ENCODE measurements at places on chromosomes 1 and 21. TPM values are rescaled to one million over a fixed set of nuclear protein-coding genes. Genes with fewer than 3 reads are reported as not detected.

DNA sequence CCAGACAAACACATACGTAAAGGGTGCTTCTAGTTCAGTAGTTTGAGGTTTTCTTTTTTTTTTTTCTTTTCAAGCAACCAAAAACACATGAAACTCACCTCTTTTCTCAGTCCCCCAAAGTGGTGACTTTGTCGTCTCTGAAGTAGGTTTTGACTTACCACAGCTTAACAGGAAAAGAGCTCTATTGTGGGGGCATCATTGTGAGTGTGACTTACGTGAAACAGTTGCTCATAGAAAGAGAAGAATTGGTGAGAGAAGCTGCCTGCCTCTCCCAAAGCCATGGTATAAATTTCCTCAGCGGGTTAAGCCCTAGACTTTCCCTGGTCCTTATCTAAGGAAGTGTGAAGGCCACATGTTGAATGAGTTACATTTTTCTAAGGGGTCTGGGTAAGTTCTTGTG lies 11.9 kb downstream of the FASLG start:
- DNase-seq, result no peak

Gene HSD3B2
- total RNA-seq, result not detected

DNA sequence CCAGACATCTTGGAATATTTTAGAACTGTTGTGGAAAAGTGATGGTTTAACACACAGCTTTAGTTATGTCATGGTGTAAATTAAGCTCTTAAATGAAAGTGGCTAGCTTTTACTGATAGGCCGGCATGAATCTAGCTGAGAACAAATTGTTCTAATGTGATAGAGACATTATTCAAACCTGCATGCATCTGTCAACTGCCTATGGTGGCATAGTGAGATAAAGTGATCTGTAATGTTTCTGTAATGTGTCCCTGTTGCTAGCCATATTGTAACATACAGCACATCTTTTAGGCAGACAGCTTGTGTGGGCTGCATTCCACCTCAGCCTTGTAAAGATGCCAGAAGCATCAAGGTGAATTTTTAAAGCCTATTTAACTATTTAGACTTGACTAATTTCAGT lies 16.0 kb downstream of the LRIG2 start:
- no peak for DNase-seq

DNA sequence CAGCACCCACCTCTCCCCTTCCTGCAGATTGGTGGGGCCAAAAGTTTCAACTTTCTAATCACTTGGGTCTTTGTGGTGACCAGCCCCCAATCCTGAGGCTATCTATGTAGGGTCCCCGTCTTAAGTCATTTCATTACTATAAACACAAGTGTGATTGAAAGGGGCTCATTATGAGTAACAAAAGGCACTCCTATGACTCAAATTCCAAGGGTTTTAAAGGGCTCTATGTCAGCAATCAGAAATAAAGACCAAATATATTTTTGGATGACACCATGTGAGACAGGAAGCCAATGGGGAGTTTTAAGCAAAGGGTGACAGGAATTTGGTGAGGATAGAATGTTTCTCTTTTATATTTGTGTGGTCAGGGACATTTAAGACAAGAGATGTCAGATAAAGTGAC lies 6.2 kb downstream of the ERO1B start:
- no peak for DNase-seq

- DNase-seq, result no peak
Measured at GRCh38 chr1:226558036-226558650, 9.6 kb downstream of the STUM start.

DNA sequence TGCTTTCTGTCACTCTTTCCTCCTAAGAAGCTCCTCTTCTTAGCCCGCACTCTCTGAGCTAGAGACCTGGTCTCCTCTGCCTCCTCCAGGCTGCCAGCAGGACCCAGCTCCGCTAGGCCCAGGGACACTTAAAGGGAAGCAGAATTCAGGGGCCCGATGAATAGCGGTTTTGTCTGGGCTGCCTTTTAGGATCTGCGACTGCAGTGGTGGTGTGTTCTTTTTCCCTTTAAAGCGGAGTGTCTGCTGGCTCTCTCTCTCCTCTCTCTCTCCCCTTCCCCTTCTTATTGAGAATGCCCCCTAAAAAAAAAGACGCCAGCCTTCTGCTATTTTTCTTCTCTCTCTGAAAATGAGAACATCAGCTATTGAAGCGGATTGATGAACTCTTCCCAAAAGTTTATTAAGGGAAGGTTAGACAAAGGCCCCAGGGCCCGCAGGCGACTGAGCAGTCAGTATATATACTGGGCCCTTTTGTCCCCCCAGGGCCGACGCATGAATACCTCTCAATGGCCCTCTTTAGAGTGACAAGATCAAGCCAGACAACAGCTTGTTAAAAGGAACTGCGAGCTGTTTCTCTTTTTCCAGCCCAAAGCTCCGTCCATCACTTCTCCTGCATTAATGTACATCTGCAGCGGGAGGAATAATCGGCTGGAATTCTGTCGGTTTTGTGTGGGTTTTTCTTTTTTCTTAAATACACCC lies 27.0 kb downstream of the PAX7 start:
- no peak for DNase-seq

- no peak for DNase-seq
Measured at GRCh38 chr1:219959540-219960203, 31.3 kb upstream of the SLC30A10 start.

DNA sequence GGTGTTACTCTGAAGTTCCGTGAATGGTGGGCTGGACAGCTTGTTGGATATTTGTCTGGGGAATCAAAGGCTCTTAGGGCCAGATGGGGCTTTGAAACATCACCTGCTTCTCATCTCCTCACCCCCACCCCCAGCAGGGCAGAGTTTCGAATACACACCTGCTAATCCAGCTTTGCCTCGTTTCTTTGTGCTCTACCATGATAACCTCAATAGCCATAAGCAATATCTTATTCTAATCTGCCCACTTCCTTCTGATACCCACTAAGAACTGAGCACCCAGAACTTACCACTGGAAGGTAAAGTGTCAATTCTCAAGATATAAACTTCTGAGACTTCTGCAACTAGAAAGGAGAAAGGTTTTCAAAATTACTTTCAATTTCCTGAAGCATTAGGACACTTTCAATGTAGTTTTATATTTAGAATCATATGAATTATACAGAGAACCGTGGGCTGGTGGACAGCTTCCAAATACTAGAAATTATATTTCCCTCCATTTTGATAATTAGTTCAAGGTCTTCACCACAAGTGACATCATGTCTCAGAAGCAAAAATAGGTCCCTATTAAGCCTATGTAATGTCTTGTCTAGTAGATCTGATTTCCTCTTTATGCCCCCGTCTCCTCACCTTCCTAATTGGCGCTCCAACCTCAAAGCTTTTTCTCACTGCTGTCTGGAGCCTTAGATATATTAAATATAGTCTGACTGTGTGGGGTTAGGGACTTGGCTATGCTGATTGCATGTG lies 64.4 kb upstream of the NEK2 start:
- DNase-seq, result no peak

DNA sequence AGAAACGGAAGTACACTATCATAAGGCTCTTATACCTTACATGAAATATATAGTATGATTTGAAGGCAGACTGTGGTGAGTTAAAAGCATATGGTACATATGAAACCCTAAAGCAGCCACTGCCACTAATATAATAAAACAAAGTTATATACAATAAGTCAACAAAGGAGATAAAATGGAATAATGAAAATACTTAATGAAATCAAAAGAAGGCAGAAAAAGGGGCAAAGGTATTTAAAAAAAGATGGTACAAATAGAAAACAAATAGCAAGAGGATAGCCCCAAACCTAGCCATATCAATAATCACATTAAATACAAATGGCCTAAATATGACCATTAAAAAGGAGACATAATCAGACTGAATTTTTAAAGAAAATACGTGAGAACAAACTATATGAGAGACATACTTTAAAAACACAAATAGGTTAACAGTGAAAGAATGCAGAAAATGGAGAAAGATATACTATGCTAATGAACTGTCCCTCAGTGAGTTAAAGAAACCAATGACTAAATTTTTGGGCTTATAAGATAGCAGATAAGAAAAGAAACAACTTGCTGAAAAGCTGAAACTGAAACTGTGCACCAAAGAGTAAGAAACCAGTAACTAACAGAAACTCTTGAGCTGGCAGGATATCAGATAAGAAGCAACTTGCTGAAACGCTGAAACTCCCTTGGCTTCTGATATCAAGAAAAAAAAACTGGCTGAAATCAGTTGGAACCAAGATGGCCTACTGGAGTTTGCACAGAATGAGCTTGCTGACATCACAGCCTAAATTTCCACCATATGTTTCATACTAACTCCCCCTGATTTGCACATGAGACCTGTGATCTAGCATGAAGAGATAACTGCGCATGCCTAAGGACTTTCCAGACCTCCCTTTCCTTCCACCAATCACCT lies 44.3 kb upstream of the IL10 start:
- DNase-seq, result no peak

- peak; percentile 96 for DNase-seq
Measured at GRCh38 chr1:23368562-23369334, 888 bp downstream of the ZNF436 start.

Gene FCAMR
- not detected for total RNA-seq

DNA sequence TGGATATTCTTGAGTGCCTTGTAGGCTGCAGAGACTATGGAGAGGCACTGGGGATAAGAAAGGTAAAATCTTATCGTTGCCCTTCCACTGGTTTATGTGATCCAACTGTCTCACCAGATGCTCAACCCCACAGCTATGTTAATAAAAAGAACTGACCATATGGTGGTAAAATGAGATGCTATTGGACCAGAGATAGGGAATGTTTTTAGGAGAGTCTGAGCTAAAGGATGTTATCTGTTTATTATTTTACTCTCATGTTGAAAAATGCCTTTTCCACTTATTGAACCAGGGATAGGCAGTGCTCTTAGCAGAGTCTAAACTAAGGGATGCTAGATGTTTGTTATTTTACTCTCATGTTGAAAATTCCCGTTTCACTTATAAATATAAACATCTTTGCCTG lies 172.8 kb upstream of the GREM2 start:
- DNase-seq, result no peak

Gene TMOD4
- 0.62 TPM for total RNA-seq

DNA sequence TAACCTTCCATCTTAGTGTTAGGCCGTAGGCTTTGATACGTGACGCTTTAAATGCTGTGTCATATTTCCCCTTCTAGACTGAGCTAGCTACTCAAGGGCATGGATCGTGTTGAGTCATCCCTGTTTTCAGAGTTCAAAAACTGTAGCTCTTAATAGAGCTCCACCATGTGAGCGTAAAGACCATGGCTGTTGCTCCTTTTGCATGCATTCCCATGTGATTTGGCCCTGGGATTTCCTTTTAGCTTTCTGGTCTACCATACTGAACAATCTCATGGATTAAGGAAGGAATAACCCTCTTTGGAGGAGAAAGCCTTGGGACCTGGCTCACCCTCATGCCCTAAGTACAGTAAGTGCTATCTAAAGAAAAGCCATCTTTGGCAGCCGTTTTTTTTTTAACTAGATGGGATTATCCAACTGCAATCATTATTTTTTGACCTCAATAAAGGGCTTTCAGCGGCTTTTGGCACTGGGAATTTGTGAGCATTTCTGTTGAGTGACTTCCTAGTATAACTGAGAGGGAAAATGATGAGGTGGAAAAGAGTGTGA lies 76.6 kb downstream of the PLPP3 start:
- DNase-seq, result no peak

Gene CSF3R
- total RNA-seq, result 6.4 TPM

Gene CLDN8
- not detected for total RNA-seq

Gene OR2AJ1
- total RNA-seq, result not detected

Gene JAM2
- 42.6 TPM for total RNA-seq

- no peak for DNase-seq
Measured at GRCh38 chr1:12515234-12515633, 102.8 kb downstream of the DHRS3 start.

Gene LAMB3
- 5.2 TPM for total RNA-seq

DNA sequence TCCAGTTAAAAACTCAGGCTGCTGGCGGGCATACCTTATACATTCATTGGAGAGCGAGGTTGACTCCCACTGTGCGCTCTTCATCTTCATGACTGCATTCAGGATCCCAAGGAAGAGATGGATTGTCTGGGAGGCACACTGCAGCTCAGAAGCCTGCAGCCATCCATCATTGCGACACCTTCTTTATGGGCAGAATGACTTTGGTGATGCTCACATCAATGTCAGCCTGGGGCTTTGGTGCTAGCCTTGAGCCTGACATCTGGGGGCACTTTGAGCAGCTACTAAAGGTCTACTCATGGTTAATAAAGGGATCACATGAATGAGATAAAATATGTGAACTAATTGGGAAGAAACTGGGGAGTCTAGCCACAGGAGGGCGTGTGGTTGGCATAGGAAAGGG lies 229.3 kb downstream of the PRDM2 start:
- no peak for DNase-seq

GRCh38 chr21:39720126-39720778 lies 24.7 kb upstream of the IGSF5 start:
- no peak for DNase-seq

Gene LCE3D
- not detected for total RNA-seq
